Kidney tubule cell (primary cell): ENCODE measurements at places on chromosomes 6 and 20.

DNA sequence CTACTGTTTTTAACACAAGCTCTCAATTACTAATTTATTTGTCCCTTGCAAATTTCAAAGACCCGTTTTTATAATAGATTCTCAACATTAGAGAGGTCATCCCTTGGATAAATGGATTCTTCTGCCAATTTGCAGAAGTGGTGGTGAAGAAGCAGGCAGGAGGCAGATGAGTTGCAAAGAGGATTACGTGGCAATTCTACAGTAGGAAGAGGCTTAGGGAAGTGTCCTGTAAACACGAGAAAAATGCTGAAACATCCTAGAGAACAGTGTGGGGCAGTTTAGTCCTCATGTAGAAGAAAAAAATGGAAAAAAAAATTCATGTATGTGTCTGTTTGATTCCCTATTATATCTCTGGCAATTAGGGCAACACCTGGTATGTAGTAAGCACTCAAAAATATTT, 87.6 kb downstream of the BMP2 start:
- no peak for DNase-seq

DNA sequence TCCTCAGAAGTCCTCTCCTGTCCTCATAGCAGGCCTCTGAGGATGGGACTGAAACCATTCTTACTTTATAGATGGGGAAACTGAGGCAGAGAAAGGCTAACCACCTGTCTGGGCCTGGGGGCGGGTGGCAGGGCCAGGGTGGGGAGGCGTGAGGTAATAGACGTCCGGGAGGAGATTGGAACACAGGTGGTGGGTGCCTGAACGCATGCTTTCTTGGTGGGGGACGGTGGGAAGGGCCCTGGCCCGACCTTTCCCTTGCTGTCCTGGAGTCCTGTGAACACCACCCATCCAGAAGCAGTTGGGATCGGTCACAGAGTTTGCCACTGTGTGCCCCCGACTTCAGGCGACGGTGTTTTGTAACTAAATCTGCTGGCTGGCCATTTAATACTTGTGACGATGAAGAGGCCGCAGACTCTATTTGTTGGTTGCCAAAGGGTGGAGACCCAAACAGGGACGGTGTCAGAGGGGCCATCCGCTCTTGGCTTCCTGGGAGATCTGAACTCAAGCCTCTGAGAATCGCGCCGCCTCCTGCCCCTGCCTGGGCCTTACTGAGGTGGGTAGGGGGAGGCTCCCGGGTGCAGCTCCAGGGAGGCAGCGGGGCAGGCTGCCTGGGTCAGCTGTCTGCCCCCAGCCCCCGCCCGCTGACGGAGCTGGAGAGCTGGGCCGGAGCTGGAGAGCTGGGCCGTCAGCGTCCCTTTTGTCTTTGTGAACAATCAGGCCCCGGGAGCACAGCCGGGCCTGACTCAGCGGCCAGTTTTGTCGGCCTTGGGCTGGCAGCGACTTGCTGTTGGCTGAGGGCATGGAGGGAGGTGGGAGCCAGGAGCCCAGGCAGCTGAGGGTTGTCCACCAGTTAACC, 4.1 kb downstream of the RBM38 start:
- DNase-seq, result peak; percentile 70

DNA sequence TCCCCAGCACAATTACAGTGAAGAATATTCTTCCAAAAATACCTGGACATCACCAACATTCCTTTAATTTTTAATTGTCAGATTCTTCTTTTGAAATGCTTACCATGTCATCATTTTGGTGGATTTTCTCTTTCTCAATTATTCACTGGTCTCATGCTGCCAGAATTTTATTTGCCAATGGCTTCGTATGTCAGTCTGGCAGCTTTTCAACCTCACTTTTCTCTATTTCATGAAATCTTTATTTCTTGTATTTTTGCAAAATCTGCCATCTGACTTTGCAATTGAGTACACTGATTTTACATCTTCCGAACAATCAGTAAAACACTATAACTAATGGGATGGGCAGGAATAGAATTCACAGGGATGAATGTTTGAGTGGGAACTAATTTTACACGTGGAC, 84.1 kb downstream of the BTBD9 start:
- DNase-seq, result no peak

GRCh38 chr6:156647991-156648390, 129.2 kb upstream of the ARID1B start:
- no peak for DNase-seq

DNA sequence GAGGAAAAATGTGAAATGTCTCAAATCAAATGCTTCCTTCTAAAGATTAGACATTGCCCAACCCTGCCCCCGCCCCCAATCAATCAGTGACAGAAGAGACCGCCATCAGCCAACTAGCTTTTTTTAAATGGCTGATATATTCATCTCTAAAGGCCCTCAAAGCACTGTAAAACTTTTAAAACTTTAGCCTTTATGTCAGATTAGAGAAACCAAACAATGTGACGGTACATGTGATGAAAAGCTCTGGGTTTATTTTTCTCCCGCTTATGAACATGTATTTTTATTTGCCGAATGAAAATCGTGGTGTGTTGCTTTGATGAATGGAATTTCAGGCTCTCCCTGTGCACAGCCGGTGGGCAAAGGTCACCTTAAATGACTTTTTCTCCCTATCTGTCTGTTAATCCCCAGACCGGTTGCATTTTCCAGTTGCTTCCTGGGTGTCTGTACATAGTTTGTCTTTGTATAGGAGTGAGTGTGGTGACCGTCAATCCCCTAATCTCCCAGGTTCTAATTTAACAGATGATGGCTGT, 38.5 kb downstream of the TBC1D7 start:
- DNase-seq, result no peak

DNA sequence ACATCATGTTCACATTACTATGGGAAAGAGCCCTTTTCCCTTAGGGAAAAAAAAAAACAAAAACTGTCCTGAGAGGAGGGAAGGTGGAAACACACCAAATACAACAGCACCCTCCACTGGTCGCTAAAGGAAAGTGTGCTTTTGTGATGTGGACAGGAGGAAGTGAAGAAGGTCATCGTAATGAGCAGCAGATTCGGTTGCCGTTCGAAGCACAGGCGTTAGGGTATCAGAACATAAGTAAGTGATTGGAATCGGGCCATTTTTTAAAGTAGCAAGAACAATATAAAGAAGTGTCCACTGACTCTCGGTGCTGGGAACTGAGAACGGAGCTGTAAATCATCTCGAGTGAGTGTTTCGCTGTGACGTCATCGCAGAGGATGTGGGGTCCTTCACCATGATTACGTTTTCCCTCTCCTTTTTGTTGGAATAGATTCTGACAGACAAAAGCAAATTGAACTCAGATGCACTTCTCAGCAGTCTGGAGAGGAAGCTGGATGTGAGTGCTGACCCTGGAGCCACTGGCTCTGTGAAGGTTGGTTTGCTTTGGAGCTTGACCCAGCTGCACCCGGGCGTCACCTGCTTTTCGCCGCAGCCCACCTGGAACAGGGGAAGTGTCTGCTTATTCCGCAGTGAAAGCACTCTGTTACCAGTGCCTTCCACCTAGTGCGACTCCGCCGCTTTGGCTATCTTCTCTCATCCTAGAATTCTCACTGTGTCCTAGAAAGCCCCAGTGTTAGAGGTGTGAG, 203.6 kb upstream of the GMDS start:
- DNase-seq, result peak; percentile 81

DNA sequence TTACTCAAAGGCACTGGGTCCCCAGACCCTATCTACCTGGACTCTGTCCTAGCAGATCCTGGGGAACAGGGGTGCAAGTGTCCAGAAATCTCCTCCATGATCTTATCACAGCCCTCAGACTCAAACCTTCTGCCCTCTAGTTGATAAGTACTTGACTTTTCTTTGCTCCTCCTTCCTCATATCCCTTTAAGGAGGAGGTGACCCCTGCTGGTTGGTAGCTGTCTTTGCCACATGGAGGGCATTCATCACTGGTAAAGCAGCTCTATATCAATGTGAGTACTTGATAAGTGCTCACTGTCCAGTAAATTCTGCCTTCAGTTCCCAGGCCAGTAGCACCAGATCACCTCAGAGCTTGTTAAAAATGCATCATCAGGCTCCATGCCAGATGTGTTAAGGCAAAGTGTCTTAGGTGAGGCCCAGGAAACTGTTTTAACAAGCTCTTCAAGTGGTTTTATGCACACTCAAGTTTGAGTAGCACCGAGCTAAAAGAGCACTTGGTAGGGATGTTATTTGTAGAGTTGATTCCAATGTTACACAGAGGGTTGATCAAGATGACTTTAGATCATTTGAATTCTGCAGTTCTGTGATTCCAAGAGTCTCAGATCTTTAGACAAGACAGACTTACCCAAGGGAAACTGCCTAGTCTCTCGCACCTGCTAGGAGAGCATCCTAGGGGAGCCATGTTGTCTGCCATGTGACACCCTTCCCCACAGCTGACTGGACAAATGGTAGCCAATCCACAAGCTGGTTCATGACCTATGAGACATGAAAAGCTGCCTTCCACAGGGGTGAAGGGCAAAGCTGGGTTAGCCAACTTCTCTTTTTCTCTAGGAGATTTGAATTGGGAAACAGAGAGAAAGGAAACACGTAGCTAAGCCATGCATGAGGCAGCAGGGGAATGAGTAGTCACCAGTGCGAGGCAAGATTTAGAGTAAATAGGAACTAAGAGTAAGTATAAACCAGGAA, 18.6 kb downstream of the TREML2 start:
- peak; percentile 72 for DNase-seq

DNA sequence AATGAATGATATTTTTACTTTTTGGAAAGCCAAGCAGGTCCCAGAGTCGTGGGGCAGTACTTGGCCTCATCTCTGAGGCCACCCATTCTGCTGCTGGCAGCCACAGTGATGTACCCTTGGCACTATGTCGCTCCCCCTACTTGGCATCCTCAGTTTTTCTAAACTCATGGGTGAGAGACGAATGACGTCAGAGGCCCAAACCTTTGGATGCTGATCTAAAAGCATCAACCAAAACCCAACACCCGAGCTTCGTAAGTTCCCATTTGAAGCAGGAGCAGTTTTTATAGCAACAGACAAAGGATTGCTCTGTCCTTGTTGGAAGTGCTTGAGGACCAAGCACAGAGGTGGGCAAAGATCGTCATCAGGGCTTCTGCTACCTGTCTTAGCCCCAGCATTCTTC, 212.9 kb downstream of the PAX1 start:
- DNase-seq, result no peak

GRCh38 chr6:162364488-162364887, 363.1 kb downstream of the PRKN start:
- DNase-seq, result no peak

DNA sequence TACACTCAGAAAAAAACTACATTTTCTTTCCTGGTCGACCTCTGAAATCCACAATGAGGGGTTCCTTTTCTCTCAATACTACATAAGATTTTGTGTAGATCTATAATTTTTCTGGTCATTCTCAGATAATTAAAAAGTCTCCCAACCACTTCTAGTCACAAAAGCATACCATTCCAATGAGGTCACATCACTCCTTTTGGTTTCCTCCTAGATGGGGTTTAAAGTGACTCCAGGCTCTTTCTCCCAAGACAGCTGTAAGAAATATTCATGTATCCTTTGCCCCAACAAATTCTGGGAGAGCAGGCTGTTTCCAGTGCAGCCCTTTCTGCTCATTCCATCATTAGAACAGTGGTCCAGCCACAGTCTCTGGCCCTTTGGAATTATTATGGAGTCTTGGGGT, 43.1 kb upstream of the BEND6 start:
- DNase-seq, result peak; percentile 79

- DNase-seq, result no peak
These were observed 571.8 kb upstream of the IMPG1 start for GRCh38 chr6:76644231-76644630.

- DNase-seq, result no peak
These were observed 7.6 kb downstream of the PLEKHG1 start for GRCh38 chr6:150607329-150607650.

GRCh38 chr6:3415490-3415889, 41.4 kb downstream of the SLC22A23 start:
- no peak for DNase-seq

DNA sequence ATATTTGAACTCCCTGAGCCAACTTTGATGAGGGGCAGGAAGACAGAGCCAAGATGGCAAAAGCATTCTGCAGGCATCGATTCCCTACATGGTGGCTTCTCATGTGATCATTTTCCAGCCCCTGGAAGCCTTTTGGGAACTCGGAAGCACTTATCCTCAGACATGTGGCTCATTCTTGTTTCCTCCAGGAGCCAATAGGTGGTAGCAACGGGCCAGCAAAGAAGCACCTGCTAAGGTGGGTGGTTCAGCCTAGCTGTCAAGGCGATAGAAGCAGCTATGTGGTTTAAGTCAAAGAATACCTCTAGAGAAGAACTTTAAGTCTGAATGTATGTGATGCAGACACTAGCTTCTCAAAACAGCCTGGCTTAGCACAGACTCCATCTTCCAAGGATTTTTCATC, 64.9 kb upstream of the PAX1 start:
- DNase-seq, result peak; percentile 34

- peak; percentile 63 for DNase-seq
These were observed 13.5 kb downstream of the NCOA7 start for GRCh38 chr6:125804264-125804663.

DNA sequence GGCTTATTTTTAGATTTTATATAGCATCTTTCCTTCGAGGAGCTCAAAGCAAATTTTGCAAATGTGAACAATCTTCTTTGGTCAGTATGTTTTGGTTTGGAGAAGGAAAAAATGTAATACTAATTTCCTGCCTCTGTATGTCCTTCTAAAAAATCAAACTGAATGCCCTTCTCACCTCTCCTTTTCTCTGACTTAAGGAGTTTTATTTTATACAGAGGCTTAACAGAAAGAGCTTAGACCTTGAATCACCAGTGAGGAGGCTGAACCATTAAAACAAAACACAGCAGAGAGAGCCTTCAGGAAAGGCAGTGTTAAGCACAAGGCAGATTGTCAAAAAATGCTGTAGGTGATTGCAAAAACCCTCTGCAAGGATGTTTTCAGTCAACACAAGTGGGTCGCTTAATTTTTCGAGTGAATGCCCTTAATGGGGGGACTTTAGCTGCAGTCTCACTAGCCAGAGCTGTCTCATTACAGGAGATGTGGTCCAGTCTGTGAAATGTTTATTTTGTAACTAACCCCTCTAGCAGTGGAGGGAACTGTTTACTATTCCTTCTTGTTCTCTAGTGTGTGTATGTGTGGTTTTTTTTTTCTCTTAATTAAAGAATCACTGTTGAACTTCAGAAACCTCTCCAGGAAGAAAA, 481.3 kb upstream of the CITED2 start:
- no peak for DNase-seq

DNA sequence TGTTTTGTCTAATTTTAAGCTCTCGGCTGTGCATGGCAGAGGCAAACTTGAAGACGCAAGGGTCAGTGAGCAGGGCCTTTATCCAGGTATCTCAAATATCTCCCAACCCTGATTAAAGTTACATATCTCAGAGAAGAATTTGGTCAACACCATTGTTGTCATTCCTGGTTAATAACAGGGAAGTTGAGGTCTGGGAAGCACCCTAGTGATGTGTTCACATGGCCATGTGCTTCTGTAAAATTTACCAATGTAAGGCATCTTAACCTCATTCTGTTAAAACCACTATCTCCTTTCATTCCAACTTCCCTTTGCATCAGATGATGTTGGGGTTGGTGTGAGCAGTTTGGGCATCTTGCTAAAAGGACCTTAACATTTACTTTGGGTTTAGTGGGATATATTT, 4.0 kb upstream of the FAM110A start:
- DNase-seq, result peak; percentile 23

DNA sequence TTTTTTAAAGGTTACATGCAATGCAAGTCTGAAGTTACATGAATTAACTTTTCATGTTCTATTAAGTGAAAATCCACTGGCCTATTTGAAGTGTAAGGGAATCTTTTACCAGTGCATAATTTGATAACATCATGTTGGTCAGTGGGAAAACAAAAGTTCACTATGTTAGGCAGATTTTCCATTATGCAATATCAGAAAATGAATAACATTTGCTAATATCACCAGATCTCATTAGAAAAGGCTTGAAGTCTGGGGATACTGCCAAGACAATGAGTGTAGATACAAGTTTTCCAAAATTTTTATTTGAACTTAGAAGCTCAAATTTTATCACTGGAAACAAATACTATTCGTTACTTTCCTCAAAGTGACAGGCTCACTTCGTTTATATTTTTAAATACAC, 296.4 kb upstream of the CDH4 start:
- no peak for DNase-seq
